Cortex of kidney (tissue), 1 donor: ENCODE measurements at places on chromosomes 5 and 9.

GRCh38 chr9:128420060-128420650 lies 502 bp upstream of the CERCAM start:
- DNase-seq = no peak

DNA sequence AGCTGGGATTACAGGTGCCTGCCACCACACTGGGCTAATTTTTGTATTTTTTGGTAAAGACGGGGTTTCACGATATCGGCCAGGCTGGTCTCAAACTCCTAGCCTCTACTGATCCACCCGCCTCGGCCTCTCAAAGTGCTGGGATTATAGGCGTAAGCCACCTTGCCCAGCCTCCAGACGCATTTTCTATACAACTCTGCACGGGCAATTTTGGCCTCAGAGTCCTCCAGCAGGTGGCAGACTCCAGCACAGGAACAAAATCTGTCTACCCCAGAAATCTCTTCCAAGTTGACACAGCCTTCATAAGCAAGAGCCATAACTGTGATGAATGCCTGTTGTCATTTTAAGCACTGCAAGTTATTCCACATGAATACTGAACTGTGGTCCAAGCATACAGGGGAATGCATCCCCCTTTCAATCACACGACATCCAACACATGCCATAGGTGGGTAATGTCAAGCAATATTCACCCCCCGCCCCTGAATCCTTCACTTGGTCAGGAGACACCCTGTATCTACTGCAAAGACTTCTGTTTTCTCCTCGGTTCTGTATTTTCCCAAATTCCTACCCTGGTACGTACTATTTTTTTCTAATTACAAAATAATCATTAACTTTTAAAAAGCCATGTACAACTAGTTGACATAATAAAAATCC lies 50.8 kb downstream of the ALDH7A1 start:
- DNase-seq = no peak

GRCh38 chr5:173020643-173021042 lies 35.5 kb upstream of the CREBRF start:
- no peak for DNase-seq

DNA sequence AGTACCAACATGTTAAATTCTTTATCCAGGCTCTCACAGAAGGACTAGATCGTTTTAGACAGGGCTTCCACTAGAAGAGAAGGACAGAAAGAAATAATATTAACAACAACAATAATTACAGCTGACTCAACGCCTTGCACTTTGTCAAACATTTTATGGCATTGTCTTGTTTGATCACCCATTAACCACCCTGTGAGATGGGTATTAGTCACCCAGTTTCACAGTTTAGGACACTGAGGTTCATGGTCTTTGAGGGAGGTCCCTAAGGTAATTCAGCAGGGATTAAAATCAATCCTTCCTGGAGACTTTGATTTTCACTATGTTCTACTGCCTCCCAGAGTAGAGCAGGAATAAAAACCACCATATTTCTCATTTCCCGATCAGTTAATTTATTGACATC lies 51.4 kb upstream of the BNC2 start:
- no peak for DNase-seq

DNA sequence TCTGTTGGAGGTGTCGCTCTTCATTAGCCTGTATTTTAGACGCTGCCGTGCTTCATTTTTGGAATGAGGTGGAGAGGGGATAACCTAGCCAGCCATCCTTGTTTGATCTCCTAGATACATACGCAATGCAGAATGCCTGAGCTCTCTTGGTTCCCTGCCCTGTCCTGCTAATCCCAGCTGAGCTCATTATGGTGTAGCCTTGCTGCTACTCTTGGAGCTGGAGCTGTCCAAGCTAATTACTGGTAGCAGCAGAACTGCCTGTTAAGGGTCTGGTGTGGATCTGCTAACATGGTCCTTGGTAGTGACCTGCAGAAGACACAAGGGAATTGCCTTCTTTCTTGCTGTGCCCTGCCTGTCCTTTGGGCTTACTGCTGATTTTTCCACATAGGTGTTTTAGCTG lies 207.9 kb downstream of the CNTLN start:
- DNase-seq = no peak
